ENCODE measurements at places on chromosomes 5 and 9. TPM values are rescaled to one million over a fixed set of nuclear protein-coding genes. Genes with fewer than 3 reads are reported as not detected.

ASPN gene
- 2.0 TPM for total RNA-seq

SLC4A9 gene
- not detected for total RNA-seq

EGFLAM gene
- 4.7 TPM for total RNA-seq

ZNF658 gene
- 4.9 TPM for total RNA-seq

BTNL3 gene
- not detected for total RNA-seq

TMEM215 gene
- not detected for total RNA-seq

PCDHGC3 gene
- total RNA-seq = 38.1 TPM

OLFML2A gene
- total RNA-seq = 6.5 TPM

FRRS1L gene
- 0.09 TPM for total RNA-seq

TXNDC8 gene
- not detected for total RNA-seq

ADAMTS6 gene
- total RNA-seq = 58.6 TPM

STPG3 gene
- total RNA-seq = not detected

IFNA13 gene
- total RNA-seq = not detected

NOXA1 gene
- 0.57 TPM for total RNA-seq

ADGRV1 gene
- total RNA-seq = 0.18 TPM

GARIN3 gene
- total RNA-seq = not detected

PCDHGB2 gene
- 2.4 TPM for total RNA-seq

ZBTB5 gene
- total RNA-seq = 5.5 TPM

PALM2AKAP2 gene
- 9.7 TPM for total RNA-seq

DOK3 gene
- total RNA-seq = 1.7 TPM

SPATA6L gene
- total RNA-seq = 0.43 TPM

SHOC1 gene
- total RNA-seq = under 0.01 TPM

C5orf52 gene
- total RNA-seq = not detected

SHISAL2B gene
- not detected for total RNA-seq

SLC36A2 gene
- not detected for total RNA-seq

FABP6 gene
- not detected for total RNA-seq

IFNB1 gene
- total RNA-seq = not detected

Data from smooth muscle cell of bladder (primary cell).